ENCODE measurements at places on chromosomes 3 and 15. TPM values are rescaled to one million over a fixed set of nuclear protein-coding genes. Genes with fewer than 3 reads are reported as not detected.

AVEN gene
- 6.1 TPM for total RNA-seq

ITIH4 gene
- 30.7 TPM for total RNA-seq

TIMP4 gene
- not detected for total RNA-seq

AADACL2 gene
- total RNA-seq: not detected

CCRL2 gene
- total RNA-seq: 14.4 TPM

RBP2 gene
- not detected for total RNA-seq

ATRIP gene
- 17.0 TPM for total RNA-seq

PPCDC gene
- 16.0 TPM for total RNA-seq

SGO1 gene
- total RNA-seq: 28.8 TPM

SLC9C1 gene
- not detected for total RNA-seq

RAB6B gene
- total RNA-seq: 0.40 TPM

ZXDC gene
- total RNA-seq: 34.9 TPM

MOBP gene
- not detected for total RNA-seq

PLD1 gene
- 1.0 TPM for total RNA-seq

KCNMB2 gene
- not detected for total RNA-seq

SEMA6D gene
- not detected for total RNA-seq

AMIGO3 gene
- total RNA-seq: 2.0 TPM

SOX2 gene
- total RNA-seq: not detected

SLC15A2 gene
- total RNA-seq: 1.8 TPM

NBEAL2 gene
- total RNA-seq: 178 TPM

CPLX3 gene
- total RNA-seq: 0.17 TPM

SCAANT1 gene
- total RNA-seq: 1.8 TPM

SMCO1 gene
- not detected for total RNA-seq

EFL1 gene
- total RNA-seq: 26.4 TPM

CYP8B1 gene
- not detected for total RNA-seq

EFHB gene
- 0.17 TPM for total RNA-seq

ACAN gene
- not detected for total RNA-seq

GCSAM gene
- total RNA-seq: 14.6 TPM

MED12L gene
- 0.68 TPM for total RNA-seq

CHCHD6 gene
- total RNA-seq: 5.6 TPM

DVL3 gene
- 39.9 TPM for total RNA-seq

CDC25A gene
- 14.7 TPM for total RNA-seq

ADAMTSL3 gene
- total RNA-seq: not detected

KLHL40 gene
- total RNA-seq: not detected

HIGD2B gene
- total RNA-seq: 0.62 TPM

Data from activated naive CD8-positive, alpha-beta T cell treated with anti-CD3 and anti-CD28 coated beads, Interleukin-2, amount 10 ng/mL, durations not matched to agents 7 days and 5 days (primary cell).